Heart right ventricle (tissue), 16 donors: ENCODE measurements at places on chromosomes 12 and 14. TPM values are rescaled to one million over a fixed set of nuclear protein-coding genes. Genes with fewer than 3 reads are reported as not detected.

GRCh38 chr14:52730709-52731111 is 744 bp downstream of the STYX start:
- peaks cover 7% of the 10 kb centered on the region for H3K36me3 ChIP-seq
- H3K27me3 ChIP-seq = no peaks in the 10 kb centered on the region
- peak overlapping the region; percentile 93 for H3K4me3 ChIP-seq
- DNase-seq = no peak
- H3K4me1 ChIP-seq = peaks cover 17% of the 10 kb centered on the region
- H3K27ac ChIP-seq = peak overlapping the region; percentile 91

DNA sequence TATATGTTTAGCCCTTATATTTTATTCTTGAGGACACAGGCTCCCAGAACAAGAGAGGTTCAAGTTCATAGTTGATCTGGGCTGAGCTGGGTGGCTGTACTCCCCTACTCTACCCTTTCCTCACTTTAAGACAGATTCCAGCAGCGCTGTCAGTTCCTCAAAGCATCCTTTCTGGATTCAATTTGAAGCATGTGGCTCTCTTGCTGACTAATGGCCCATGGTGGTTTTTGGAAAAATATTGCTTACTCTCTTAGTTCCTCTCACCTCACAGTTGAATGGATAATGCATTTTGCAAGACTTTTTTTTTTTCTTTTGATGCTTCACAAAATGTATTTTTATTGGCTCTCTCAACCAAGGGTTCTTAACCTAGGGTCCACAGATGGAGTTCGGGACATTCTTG is 4.1 kb downstream of the PELI2 start:
- no peak overlapping the region for H3K4me3 ChIP-seq
- H3K4me1 ChIP-seq = peaks cover 15% of the 10 kb centered on the region
- H3K27me3 ChIP-seq = no peaks in the 10 kb centered on the region
- no peak overlapping the region for H3K27ac ChIP-seq

DNA sequence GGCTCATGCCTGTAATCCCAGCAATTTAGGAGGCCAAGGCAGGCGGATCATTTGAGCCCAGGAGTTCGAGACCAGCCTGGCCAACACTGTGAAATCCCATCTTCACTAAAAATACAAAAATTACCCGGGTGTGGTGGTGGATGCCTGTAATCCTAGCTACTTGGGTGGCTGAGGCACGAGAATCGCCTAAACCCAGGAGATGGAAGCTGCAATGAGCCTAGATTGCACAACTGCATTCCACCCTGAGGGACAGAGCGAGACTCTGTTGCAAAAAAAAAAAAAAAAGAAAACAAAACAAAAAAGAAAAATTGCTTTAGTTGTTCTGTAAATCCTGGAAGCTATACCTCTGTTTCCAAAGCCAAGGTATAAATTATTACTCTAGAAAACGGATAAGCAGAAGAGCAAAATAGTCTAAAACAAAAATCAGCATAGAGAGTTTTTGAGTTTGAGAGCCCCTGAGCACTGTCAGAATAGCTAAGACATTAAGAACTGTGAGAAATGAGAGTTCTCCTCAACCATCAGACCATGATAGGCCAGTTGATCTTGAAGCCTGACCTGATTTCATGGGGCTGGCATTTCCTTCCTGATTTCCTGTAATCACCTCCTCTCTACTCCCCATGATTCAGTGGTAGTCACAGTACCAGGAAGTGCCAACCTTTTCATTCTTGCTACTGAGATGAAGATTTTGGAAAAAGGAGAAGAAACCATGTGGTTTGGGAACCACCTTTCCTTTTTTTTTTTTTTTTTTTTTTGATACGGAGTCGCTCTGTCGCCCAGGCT is 31.7 kb downstream of the ATP2A2 start:
- DNase-seq = no peak
- H3K4me1 ChIP-seq = peaks cover 91% of the 10 kb centered on the region
- peaks cover 80% of the 10 kb centered on the region for H3K36me3 ChIP-seq
- H3K27ac ChIP-seq = peak overlapping the region; percentile 7
- H3K27me3 ChIP-seq = no peaks in the 10 kb centered on the region
- H3K4me3 ChIP-seq = no peak overlapping the region

DNA sequence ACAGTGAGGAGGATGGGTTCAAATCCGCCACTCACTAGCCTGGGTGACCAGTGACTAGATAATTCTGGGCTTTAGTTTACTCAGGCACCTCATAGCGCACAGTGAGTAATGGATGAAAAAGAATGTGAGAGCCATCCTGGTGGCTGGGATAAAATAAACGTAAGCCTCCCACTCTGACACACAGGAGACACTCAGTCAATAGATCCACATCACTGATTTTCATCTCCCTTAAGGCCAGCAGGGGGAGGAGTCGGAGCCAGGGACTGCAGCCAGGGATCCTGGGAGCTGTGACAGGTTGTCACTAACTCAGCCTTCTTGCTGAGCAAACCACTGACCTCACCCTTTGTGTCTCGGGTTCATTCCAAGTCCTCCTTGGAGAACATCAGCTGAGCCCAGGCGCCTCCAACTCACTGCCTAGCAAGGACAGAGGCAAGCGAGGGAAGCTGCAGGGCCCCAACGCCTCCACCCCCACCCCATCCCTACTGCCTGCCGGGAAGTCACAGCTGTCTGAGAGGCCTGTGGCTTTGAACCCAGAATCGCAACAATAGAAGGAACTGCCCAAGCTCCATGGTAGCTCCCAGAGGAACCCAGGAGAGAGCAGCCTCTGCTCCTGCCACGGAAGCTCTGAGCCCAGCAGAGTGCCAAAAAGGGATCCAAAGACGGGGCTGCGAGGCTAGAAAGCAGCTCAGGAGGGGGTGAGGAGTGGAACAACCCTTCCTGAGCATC is 30.7 kb downstream of the PXN start:
- peaks cover 100% of the 10 kb centered on the region for H3K4me1 ChIP-seq
- DNase-seq = peak; percentile 81
- peak overlapping the region; percentile 89 for H3K27ac ChIP-seq
- peak overlapping the region; percentile 11 for H3K4me3 ChIP-seq
- no peaks in the 10 kb centered on the region for H3K27me3 ChIP-seq
- H3K36me3 ChIP-seq = no peaks in the 10 kb centered on the region

DNA sequence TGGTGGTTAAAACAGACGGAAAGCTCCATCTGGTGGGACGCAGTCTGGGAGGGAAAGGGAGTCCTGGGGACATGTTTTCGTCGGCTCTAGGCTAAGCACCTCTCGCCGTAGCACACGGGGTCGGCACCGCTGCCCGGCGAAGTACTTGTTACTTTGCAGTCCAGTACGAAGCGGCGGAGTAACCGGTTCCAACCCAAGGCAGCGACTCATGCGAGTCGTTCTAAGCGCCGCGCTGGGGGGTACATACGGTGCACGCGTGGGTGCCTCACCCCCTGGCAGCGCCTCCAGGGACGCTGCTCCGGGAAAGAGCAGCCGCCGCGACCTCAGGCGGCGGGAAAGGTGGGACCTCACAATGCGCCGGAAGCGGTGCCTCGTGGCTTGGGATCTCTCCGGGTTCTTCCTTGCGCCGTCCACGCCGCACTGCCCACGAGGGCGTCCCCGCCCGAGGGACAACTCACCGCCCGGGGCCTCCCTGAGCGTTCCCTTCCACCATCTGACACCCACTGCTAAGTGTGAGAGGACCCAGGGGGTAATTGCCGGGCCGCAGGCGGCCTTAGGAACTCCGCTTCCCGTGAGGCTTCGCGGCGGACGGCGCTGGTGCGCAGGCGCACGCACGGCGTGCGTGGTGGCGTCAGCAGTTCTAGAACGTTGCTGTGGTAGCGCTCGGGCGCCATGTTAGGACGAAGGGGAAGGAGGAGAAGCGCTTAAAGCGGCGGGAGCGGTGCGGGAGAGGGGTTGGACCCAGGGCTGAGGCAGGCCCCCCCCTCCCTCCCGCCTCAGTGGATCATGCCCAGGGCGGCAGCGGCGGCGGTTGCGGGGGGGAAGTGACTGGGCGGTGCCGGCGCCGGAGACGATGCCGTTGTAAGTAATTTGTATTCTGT is at the start of gene PAPOLA:
TSS of gene PAPOLA (plus strand) at position 643 of the 881 bp plus-strand sequence. CDS start at position 854, 211 bp downstream.
- H3K36me3 ChIP-seq = no peaks in the 10 kb centered on the region
- peak within 1 kb of the TSS; percentile 99 for H3K27ac ChIP-seq
- H3K4me3 ChIP-seq = peak within 1 kb of the TSS; percentile 85
- DNase-seq = peak; percentile 93
- H3K27me3 ChIP-seq = no peaks in the 10 kb centered on the region

The TMEM30B gene
- 0.32 TPM for total RNA-seq

The SETD1B gene
- total RNA-seq = 11.1 TPM

DNA sequence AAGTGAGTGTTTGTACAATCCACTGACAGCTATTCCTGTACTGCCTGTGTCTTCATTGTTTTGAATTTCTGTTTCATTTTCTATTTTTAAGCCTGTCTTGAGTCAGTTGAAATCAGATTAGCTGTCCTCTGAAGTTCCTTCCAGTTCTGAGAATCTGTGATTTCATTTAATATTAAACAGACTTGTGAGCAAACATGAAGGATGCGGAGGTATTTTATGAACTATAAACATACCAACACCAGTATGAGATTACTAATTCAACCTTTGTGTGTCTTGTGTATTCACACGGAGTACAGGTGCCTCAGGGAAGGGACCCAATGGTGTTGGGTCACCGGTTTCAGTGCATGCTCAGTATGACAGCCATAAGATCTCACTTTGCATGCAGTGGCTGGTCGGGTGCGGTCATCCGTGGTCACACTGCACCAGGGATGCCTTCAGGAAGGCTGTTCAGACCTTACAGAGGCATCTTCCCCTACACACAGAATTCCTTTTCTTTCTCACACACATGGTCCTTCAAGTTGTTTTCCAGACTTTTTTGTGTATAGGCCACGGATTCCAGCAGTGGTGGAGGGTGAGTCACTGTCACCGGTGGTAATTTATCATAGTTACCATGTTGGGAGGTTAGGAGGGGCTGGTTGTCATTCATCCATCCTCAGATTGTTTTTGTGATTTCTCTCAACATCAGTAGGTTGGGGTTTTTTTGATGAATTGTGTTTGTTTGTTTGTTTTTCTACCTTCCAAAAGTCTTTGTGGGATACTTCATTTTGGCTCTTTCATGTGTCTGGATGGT is 103.0 kb upstream of the SFSWAP start:
- H3K4me3 ChIP-seq = no peak overlapping the region
- no peaks in the 10 kb centered on the region for H3K36me3 ChIP-seq
- no peak overlapping the region for H3K27ac ChIP-seq
- DNase-seq = no peak
- H3K27me3 ChIP-seq = peaks cover 58% of the 10 kb centered on the region
- H3K4me1 ChIP-seq = peaks cover 7% of the 10 kb centered on the region

- H3K27me3 ChIP-seq = no peaks in the 10 kb centered on the region
- no peak overlapping the region for H3K4me3 ChIP-seq
- H3K4me1 ChIP-seq = no peaks in the 10 kb centered on the region
- no peaks in the 10 kb centered on the region for H3K36me3 ChIP-seq
Observed at GRCh38 chr12:127570793-127571360, 696.1 kb upstream of the TMEM132C start.

DNA sequence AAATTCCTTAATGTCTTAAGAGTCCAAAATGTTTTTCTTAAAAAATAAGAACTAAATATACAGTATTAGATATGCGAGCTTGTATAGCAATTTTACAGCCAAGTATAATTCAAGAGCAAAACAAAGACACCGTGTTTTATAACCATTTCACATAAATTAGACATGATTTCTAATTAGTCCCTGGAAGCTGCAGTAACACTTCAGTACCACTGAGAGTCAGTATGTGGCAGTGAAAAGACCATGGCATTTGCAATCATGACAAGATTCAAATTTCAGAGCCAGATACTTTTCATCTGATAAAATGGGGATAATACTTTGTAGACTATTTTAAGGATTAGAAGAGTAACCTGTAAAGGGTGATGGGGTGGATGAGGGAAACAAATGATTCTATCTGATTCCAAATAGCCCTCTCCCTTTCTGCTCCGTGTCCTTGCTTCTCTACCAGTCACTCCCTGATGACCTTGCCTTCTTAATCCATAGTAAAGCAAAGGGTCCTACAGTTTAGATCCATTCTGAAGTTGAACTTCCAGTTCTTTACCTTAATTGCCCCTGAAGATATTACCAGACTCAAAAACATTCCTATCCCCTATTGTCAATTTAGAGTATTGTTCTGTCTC is 145.4 kb upstream of the ABCD2 start:
- no peaks in the 10 kb centered on the region for H3K4me1 ChIP-seq
- H3K27me3 ChIP-seq = no peaks in the 10 kb centered on the region
- H3K27ac ChIP-seq = no peak overlapping the region
- H3K36me3 ChIP-seq = peaks cover 19% of the 10 kb centered on the region
- no peak overlapping the region for H3K4me3 ChIP-seq
- no peak for DNase-seq

DNA sequence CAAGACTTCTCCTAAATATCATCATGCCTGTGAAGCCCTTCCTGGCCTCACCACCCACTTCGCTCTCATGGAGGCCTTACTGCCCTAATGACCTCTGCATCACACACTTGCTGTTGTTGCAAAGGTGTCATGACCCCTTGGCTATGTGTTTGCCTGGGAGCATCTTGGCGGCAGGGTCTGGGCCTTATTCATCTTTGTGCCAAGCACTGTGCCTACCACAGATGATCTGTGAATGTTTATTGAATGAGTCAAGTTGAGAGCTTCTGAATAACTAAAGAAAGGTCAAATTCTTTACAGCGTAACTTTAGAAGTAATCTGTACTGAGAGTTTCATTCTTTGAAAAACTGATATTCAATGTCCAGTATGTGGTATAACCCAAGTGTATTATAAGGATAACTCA is 113.3 kb downstream of the TTC8 start:
- no peak for DNase-seq
- H3K27me3 ChIP-seq = no peaks in the 10 kb centered on the region
- no peak overlapping the region for H3K27ac ChIP-seq
- H3K36me3 ChIP-seq = no peaks in the 10 kb centered on the region

- no peak for DNase-seq
- no peak overlapping the region for H3K27ac ChIP-seq
- no peaks in the 10 kb centered on the region for H3K27me3 ChIP-seq
- H3K4me3 ChIP-seq = no peak overlapping the region
- no peaks in the 10 kb centered on the region for H3K36me3 ChIP-seq
- no peaks in the 10 kb centered on the region for H3K4me1 ChIP-seq
Observed at GRCh38 chr12:95529693-95530225, 21.5 kb downstream of the USP44 start.

DNA sequence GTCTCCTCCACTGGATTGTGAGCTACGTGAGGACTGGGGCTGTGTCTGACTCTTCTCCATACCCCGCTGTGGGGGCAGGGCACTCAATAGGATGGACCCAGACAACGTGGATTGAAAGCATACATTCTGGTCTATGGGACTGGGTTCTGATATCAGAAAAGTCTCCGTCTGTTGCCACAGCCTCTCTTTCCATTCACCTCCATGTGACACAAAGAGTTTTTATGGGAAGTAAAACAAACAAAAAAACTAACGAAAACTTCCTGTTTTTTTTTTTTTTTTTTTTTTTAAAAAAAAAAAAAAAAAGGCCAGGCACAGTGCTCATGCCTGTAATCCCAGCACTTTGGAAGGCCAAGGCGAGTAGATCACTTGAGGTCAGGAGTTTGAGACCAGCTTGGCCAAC is 44.7 kb downstream of the SLC8A3 start:
- H3K27ac ChIP-seq = no peak overlapping the region
- no peak overlapping the region for H3K4me3 ChIP-seq
- DNase-seq = no peak
- H3K27me3 ChIP-seq = peaks cover 16% of the 10 kb centered on the region

GRCh38 chr14:34251662-34252061 is 210.4 kb downstream of the SPTSSA start:
- no peaks in the 10 kb centered on the region for H3K27me3 ChIP-seq
- H3K4me1 ChIP-seq = peaks cover 15% of the 10 kb centered on the region
- no peak overlapping the region for H3K27ac ChIP-seq

- H3K36me3 ChIP-seq = no peaks in the 10 kb centered on the region
- no peaks in the 10 kb centered on the region for H3K4me1 ChIP-seq
- DNase-seq = no peak
- no peaks in the 10 kb centered on the region for H3K27me3 ChIP-seq
- no peak overlapping the region for H3K4me3 ChIP-seq
Observed at GRCh38 chr14:78581229-78581628, 411.1 kb downstream of the NRXN3 start.

The LMNTD1 gene
- total RNA-seq = not detected

The TSHR gene
- total RNA-seq = not detected

The SPTB gene
- 95.1 TPM for total RNA-seq
